ENCODE measurements at places on chromosomes 6 and 20. TPM values are rescaled to one million over a fixed set of nuclear protein-coding genes. Genes with fewer than 3 reads are reported as not detected.

The MEP1A gene
- polyA plus RNA-seq: 38.9 TPM

The MYCT1 gene
- polyA plus RNA-seq: 0.05 TPM

The CTCFL gene
- not detected for polyA plus RNA-seq

The ADGRB3 gene
- polyA plus RNA-seq: 0.83 TPM

The KIAA1755 gene
- polyA plus RNA-seq: 1.6 TPM
